ENCODE measurements at places on chromosomes 12 and 14. TPM values are rescaled to one million over a fixed set of nuclear protein-coding genes. Genes with fewer than 3 reads are reported as not detected.

Gene TAS2R46
- not detected for total RNA-seq

Gene CARMIL3
- not detected for total RNA-seq

Gene GPHN
- 7.6 TPM for total RNA-seq

Gene LIN7A
- 1.0 TPM for total RNA-seq

Gene EFS
- 8.6 TPM for total RNA-seq

Gene ENDOU
- not detected for total RNA-seq

Gene TCP11L2
- total RNA-seq: 32.2 TPM

Gene CD163L1
- total RNA-seq: not detected

Gene ENO2
- total RNA-seq: 16.3 TPM

Gene SERPINA1
- not detected for total RNA-seq

Gene KRT7
- total RNA-seq: 5.7 TPM

Gene FAM161B
- total RNA-seq: 6.5 TPM

GRCh38 chr12:42482748-42483520, 106.6 kb downstream of the PRICKLE1 start:
- DNase-seq: peak; percentile 82

DNA sequence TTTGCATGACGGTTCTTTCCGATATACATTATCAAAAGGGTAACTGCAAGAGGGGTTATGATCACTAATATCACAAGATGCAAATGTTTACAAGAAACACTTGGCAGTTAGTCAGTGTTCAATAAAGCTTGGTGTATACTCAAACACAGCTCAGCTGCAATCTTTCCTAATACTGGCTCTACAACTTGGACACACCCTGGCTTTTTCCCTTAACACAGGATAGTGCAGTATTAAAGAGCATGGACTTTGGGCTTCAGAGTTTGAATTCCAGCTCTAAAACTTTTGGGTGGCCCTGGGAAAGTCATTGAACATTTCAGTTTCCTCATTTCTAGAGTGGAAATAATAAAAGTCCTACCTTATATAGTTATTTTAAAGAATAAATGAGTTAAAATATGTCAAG, 107.0 kb downstream of the HECTD4 start:
- DNase-seq: no peak

GRCh38 chr12:25710128-25710527, 157.0 kb upstream of the LMNTD1 start:
- no peak for DNase-seq

DNA sequence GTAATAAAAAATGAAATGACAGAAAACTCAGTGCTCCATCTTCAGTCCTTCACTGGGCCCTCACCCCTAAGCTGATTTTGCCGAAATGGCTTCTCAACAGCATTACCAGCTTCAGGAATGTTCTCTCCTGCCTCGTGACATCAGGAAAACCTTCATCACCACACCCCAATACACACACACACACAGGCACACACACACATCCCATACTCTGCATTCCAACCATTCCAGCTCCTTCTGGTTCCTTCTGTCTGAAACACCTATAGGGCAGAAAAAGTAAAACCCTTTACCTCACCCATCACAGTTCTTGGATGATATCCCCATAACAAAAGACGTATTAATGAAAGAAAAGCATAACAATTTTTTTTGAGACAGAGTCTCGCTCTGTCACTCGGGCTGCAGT, 75.9 kb downstream of the CCDC60 start:
- no peak for DNase-seq

- DNase-seq: no peak
Measured at GRCh38 chr12:111111681-111112080, 191.3 kb upstream of the MYL2 start.

GRCh38 chr14:65618996-65619395, 206.5 kb downstream of the FUT8 start:
- no peak for DNase-seq

GRCh38 chr14:34003082-34003668, 52.3 kb upstream of the EGLN3 start:
- DNase-seq: peak; percentile 5

DNA sequence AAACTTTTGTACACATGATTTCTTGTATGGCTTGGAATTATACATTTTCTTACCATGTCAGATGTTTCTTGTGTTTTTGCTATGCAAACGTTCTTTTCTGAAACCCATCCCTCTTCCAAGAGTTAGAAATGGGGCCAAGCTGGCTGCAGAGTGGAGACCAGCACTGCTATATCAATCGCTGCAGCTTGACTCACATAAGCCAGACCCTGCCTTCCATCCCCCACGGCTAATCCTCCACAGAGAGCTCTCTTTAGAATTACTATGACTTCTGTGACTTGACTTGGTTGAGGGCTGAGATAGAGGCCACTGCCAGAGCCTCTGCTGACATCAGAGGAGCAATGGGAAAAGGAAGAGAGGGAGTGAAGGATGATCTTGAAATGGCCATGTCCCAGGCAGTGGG, 147.9 kb downstream of the DACT1 start:
- no peak for DNase-seq

DNA sequence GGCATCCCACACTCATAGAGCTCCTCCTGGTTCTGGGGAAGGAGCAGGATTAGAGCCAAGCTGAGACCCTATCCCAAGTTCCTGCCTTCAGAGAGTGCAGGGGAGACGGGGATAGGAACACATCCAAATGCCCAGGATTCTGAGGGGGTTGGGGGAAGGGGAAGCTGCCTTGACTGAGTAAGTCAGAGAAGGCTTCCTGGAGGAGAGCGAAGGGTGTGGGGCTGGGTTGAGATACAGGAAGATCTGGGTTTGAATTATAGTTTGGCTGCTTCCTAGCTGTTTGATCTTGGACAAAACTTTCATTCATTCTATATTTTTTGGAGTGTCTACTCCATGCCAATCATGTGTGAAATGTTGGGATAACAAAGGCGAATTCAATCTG, 8.0 kb upstream of the AQP2 start:
- DNase-seq: no peak

DNA sequence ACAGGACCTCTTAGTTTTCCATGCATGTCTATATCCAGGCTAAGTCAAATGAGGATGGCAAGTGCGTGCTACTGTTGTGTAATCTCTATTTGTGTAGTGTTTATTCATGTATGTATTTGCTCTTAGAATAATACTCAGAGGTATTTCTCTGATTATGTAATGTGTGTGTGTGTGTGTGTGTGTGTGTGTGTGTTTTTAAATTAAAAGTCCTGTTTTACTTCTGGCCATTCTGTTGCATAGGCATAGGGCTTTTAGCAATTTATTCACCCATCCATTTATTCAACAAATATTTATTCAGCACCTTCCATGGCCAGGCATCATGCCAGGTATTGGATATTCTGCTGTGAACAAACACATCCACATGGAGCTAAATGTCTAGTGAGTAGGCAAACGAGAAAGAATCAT, 63.5 kb downstream of the PELI2 start:
- DNase-seq: no peak

DNA sequence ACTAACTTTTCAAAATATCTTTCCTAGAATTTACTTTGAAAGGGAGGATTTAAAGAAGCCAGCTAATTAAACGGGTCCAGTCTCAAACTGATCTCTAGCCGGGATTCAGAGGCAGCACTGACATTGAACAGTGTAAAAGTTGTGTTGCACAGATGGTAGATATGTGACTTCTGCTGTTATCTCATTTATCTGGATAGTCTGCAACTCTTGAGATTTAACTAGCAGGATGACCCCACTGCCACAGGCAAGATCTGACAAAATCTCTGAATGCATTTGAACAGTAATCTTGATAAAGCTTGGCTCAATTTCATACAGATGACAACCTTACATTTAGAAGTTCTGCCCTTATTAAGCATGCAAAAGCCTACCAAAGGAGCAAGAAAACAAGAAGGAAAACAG, 138.0 kb upstream of the CPNE8 start:
- DNase-seq: no peak

DNA sequence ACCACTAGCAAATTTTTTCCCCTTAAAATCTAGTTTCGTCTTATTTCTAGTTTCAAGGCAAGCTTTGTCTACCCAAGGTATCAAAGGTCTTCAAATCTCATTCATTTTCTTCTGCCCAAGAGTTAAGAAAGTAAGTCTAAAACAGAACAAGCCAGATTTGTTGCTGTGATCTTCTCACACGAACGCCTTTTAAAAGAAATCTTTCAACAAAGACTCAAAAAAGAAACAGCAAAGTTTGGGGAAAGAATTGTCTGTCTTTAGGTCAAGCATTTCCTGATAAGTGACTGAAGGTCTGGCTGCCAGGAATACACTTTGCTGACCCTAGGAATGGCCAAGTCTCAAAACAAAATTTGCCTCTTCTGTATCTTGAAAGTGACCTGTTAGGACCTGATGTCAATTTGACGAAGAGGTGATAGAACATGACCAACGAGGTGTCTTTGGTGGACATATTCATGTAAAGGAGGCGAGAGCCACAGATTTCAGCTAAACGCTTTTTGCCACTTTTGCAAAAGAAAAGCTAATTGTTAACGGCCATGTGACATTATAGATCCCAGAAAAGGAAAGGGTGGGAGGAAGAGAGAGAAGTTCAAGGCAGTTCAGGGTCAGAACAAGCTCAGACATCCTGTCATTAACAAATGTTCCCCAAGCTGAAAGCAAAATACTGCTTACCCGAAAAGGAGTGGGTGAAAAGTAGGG, 1.7 kb downstream of the CDK17 start:
- peak; percentile 30 for DNase-seq

GRCh38 chr12:66107451-66107915, 23.1 kb downstream of the LLPH start:
- DNase-seq: peak; percentile 92

- no peak for DNase-seq
Measured at GRCh38 chr12:1011091-1011490, 20.1 kb downstream of the ERC1 start.

DNA sequence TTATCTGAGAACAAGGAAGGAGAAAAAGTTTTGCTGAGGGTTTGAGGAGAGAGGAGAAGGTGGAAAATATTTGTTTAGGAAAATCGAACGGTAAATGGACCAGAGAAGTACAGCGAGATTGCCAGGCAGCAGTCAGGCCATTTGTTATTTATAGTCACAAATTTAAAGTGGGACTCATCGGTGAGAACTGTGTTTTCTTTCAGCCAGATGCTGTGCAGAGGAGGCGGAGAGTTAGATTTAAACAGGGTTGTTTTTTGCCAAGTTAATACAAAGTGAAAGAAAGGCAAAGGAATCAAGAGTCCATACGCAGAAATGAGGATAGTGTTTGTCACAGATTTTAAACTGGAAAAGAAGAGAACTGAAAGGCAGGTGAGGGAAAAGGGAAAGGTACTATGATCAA, 200.6 kb upstream of the CNOT2 start:
- DNase-seq: no peak

GRCh38 chr14:73283608-73284379, 46.5 kb downstream of the PAPLN start:
- peak; percentile 53 for DNase-seq

- peak; percentile 31 for DNase-seq
Measured at GRCh38 chr14:73237786-73238423, 599 bp downstream of the PAPLN start.

DNA sequence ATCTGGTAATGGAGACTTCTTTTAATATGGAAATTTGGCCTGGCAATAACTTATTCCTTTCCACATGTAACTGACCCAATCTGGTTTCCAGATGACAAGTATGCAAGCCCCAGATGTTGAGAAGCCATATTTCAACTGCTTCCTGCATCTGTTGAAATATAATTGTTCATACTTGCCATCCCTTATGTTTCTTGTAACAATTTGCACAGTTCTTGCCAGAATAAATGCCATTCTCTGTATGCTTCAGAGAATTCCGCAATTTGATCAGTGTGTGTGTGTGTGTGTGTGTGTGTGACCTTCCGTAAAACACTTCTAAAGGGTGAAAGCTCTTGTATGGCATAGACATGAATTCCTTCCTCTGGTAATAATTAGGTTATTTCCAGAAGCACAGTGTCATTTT, 1.8 kb upstream of the CLEC2A start:
- DNase-seq: peak; percentile 25

DNA sequence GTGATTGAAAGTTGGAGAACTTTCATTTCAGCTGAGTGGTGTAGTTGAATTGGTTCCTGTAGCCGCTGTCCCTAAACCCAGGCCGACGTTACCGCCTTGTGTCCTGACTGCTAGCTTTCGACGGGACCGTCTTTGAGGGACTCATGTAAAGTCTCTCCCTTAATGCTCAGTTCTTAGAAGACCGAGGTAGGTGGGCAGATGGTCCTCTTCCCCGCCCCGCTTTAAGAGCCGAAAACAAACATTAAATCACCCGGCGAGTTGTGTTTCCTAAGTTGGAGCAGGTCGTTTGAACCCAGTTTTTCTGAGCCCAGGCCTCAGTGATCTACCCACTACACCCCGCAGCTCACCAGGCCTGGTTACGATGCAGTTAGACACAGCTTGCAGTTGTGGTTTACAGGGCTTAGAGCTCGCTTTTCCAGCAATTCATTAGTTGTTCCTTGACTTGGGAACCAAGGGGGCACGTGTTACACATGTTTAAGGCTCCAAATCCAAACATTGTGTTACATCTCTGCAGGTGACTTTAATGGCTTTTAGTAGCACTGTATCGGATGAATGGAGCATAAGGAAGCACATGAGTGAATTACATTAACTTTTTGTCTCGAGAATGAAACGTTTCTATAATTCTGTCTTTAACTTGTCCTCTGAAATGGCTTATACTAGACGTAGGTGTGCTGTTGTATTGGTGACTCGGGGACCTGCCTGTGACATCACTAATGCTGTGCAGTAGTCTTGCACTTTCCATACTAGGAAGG, 790 bp downstream of the NEDD1 start:
- DNase-seq: peak; percentile 59

GRCh38 chr12:2029851-2030250, 22.9 kb upstream of the CACNA1C start:
- no peak for DNase-seq

GRCh38 chr12:57001448-57001906, 4.9 kb downstream of the ZBTB39 start:
- DNase-seq: peak; percentile 69

DNA sequence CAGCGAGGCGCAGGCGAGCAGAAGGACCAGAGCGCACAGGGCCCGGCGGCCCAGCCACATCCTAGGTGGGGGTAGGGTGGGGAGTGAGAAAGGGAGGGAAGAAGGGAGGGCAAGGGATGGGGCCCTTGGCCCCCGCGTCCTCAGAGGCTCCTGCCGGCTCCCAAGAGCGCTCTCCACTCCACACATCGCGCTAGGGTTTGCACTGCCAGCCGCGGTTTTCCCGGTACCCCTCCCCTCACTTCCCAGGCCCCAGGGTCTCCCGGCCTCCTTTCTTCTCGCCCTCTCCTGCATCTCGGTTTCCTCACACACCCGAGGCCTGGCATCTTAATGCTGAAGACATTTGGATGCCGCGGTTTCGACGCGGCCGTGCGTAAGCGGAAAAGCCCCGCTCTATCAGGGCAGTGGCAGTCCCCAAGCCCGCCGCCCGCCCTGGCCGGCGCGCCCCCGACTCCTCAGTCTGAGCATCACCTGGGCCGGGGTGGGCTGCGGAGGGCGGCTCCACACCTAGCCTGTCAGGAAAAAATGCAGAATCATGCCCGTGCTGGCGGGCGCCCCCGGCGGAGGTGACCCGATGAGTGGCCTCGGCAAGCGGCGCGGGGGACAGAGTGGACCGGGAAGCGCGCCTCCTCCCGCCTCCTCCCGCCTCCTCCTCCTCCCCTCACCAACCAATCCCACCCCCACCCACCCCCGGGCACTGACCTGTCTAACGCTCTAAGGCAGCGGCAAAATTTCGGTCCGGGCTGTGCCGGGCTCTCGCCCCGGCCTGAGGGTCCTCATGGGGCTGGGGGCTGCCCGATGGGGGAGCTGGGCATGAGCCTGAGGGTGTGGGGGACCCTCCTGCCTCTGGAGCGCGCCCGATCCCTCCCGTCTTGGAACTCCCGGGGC, 686 bp downstream of the B4GALNT1 start:
- DNase-seq: peak; percentile 61
